ENCODE measurements at places on chromosomes 12 and 14. TPM values are rescaled to one million over a fixed set of nuclear protein-coding genes. Genes with fewer than 3 reads are reported as not detected.

The TPH2 gene
- not detected for total RNA-seq

The PRH2 gene
- not detected for total RNA-seq

The TGM1 gene
- 132 TPM for total RNA-seq

The E2F7 gene
- total RNA-seq = 1.6 TPM

The ANGEL1 gene
- total RNA-seq = 22.7 TPM

- no peak for DNase-seq
These were observed 2.5 kb downstream of the HVCN1 start for GRCh38 chr12:110686294-110686903.

- no peak for DNase-seq
These were observed 1.4 kb downstream of the LIN7A start for GRCh38 chr12:80936353-80936641.

GRCh38 chr14:97846156-97846555 lies 1049.0 kb downstream of the VRK1 start:
- no peak for DNase-seq

DNA sequence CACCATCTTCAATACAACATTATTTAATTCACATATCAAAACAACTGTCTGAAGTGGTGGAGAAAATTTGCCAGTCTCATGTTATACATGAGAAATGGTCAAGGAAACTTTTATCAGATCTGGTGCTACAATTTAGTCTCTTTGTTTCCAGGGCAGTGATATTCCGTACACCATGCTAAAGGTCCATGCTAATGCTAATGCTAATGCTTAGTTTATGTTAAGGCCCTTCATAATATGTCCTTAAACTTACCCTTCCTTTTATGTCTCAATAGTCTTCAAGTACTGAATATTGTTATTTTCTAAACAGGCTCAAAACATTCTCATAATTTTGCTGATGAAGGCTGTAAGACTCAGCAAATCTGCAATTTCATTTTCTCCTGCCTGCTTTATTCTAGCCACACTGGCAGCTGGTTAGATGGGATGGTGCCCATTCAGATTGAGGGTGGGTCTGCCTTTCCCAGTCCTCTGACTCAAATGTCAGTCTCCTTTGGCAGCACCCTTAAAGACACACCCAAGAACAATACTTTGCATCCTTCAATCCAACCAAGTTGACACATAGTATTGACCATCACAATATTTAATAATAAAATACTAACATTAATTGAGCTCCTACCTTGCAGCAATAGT lies 59.8 kb downstream of the TMEM117 start:
- DNase-seq = no peak

DNA sequence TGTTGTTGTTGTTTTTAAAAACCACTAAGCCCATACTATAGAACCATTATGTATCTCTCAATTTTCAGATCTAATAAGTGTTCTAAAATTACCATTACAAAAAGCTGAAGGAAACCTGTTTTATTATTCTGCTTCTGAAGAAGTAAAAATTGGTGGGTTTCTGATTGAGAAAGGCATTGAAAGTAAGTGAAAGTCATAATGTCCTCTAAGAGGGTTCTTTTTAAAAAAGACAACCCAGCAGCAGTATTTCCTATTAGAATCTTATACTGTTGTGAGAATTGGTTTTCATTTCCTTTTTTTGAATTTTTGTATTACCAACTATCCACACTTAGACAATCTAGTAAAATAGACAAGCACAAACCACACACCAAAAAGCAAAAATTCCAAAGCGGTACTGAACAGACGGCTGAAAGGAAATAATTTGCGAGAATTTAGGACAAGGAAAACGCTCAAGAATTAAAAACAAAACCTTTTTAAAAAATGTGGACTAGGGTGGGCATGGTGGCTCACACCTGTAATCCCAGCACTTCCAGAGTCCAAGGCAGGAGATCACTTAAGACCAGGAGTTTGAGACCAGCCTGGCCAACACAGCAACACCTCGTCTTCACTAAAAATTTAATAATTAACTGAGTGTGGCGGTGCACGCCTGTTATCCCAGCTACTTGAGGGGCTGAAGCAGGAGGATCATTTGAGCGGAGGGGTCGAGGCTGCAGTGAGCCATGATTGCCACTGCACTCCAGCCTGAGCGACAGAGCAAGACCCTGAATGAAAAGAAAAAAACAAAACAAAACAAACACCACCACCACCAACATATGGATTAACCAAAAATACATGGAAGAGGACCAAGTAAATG lies 66.7 kb upstream of the AP4S1 start:
- no peak for DNase-seq

Data from suprapubic skin (tissue), 4 donors.